ENCODE measurements at places on chromosomes 13 and 19.

DNA sequence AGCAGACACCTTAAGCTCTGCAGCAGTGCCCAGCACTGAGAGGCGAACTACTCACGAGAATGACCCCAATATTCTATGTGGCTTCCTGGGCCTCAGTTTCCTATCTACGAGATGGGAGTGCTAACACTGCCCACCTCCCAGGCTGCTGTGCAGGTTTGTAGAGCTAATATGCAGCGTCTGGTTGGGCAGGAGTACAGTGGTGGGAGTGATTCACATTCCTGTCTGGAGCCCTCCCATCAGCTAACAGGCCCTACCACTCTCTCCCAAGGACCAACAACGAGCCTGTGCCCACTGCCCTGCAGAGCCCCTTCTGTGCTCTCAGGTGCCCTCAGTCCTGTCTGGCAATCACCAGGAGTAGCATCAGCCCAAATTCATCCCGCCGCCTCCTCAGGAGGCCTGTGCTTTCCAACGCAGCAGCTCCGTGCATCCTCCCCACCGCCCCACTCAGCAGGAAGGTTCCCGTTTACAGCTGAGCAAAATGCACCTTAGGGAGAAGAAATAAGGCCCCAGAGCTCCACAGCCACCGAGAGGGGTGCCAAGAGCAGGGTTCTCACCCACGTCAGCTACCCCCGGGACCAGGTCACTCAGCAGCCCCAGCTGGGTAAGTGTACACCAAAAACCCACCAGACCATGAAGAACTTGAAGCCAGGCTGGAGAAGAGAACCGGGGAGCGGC, 6.6 kb downstream of the AKT2 start:
- no peak for DNase-seq

DNA sequence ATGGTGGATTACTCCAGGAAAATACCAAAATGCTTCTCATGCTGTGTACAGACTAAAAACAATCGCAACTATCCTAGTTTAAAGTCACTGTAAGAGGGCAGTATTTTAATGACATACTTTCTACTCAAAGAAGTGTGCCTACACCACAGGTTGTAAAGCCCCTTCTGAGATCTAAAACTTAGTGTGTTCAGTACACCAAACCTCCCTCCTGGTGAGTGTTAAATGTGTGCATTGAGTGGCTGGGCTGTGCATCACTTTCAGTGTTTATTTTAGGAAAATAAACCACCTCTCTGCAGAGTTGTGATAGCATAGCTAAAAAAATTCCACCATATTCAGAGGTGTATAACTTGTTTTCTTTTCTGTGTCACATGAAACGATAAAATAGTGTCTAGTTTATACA, 263.7 kb downstream of the DACH1 start:
- no peak for DNase-seq

GRCh38 chr19:50050406-50051227, 24.8 kb downstream of the ZNF473 start:
- peak; percentile 86 for DNase-seq

GRCh38 chr13:107006661-107007060, 438.7 kb upstream of the ARGLU1 start:
- DNase-seq: no peak

GRCh38 chr13:71864094-71864985, 2.7 kb downstream of the DACH1 start:
- DNase-seq: peak; percentile 19

DNA sequence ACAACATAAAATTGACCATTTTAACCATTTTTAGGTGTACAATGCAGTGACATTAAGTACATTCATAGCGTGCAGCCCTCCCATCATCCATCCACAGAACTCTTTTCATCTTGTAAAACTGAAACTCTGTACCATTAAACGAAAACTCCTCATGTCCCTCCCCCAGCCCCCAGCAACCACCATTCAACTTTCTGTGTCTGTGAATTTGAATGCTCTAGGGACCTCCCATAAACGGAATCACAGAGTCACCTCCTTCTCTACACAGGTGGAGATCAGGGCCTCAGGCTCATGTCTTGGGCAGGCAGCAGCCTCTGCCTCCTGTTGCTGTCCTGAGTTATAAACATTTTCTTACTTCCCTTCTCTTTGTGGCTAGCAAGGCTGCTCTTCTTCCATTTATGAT, 7.3 kb upstream of the CCNE1 start:
- no peak for DNase-seq

All from inflammatory macrophage treated with lipopolysaccharide for 4 hours (primary cell).